ENCODE measurements at places on chromosomes 7 and 10.

- no peak for DNase-seq
Observed at GRCh38 chr7:33623267-33623666, 282.1 kb upstream of the BMPER start.

DNA sequence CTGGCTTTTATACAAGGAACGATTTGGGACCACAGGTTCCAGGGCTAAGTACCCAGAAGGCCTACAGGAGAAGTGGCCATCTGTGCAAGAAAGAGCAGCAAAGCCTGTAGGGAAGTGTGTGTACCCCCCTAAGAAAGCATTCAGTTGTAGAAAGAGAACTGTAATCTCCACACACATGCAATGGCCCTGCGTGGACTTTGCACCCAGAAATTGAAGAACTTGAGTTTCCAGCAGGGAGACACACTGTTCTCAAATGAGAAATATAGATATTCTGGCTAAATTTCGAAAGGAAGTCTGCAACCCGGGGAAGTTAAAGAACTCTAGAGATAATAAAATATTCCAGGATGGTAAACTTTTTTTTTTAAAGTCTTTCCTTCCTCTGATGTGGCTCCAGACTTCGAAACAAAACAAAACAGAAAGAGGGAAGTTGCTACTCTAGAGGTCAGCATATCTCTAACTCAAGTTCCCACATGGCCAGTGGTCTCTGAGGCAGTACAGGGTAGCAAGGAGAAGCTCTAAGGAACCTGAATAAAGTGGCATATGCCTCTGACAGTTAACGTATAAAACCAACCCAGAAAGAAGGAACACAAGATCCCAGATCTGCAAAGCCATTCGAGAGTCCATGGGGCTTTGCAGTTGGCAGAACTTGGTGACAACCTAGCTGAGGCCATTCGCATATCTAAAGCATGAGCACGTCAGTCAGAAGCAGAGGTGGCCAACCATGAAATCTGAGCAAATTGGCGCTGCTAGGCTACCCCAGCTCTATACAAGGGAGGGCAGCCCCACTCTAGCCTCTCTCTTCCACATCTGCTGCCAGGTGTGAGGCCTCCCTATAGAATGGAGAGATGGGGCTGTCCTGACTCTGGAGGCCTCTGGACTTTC lies 56.6 kb downstream of the ELMO1 start:
- DNase-seq: no peak

DNA sequence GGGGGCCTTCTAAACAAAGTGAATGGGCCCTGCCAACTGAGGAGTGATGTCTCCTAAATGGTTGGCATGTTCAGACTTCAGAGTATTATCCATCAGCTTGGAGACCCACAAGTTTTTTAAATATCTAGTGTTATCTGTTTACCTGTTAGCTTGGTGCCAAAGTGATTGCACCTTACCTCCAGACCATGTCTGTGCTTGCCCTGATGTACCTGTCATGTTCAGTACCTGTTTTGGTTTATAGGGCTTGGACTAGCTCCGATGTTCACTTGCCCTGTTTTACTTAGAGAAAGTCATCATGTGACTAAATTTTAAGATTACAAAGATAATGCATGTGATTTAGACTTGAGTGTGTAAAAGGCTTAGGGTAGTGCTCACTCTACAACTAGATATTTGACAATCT lies 67.7 kb downstream of the CNNM2 start:
- DNase-seq: no peak

DNA sequence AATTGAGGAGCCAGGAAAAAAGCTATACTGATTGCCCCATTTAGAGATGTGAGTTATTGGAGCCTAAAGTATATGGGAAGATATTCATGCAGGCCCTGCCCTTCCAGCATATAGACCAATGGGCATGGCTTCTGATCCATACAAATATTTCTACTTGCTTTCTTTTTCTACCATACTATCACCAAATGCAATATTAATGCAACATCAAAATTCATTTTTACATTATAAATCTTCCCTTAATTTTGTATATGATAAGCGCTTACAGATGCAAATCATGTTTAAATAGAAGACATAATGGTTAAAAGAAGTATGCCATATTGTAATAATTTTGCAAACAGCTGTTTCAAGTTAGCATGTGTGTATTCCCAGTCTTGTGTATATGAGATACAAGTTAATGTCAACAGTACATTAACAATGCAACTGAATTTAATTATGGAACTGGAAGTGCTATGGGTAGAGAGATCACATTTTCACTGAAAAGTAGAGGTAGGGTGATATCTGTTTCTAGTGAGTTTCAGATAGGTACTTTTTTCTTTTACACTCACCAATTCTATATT lies 24.6 kb upstream of the WNT16 start:
- DNase-seq: no peak

DNA sequence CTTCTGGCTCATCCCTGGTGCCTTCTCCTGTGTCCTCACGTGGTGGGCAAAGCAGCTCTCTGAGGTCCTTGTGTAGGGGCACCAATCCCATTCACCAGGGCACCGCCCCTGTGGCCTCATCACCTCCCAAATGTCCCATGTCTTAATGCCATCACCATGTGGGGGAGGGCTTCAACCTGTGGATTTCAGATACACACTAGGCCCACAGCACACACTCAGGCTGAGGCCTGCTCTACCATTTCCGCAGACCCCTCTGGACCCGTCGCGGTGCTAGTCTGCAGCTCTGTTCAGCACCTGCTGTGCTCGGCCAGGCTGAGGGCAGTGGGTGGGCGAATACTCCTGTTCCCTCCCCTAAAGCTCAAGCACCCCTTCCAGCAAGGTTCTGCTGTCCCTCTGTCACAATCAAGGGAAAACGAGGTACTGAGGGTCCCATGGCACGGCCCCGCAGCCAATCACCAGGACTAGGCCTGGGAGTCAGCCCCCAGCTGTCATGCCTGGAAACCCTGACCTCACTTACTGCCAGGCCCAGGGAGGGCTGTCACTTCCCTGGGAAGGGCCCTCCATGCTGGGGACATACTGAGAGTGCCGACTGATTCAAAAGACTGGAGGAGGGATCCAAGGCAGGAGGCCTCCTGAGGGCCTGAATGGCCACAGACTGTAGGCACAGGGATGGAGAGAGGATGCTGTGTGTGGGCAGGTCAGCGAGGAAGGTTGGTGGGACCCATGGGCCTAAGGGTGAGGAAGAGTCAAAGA lies 123.8 kb upstream of the RET start:
- DNase-seq: no peak

GRCh38 chr10:79390551-79391229 lies 43.4 kb downstream of the PPIF start:
- DNase-seq: no peak

DNA sequence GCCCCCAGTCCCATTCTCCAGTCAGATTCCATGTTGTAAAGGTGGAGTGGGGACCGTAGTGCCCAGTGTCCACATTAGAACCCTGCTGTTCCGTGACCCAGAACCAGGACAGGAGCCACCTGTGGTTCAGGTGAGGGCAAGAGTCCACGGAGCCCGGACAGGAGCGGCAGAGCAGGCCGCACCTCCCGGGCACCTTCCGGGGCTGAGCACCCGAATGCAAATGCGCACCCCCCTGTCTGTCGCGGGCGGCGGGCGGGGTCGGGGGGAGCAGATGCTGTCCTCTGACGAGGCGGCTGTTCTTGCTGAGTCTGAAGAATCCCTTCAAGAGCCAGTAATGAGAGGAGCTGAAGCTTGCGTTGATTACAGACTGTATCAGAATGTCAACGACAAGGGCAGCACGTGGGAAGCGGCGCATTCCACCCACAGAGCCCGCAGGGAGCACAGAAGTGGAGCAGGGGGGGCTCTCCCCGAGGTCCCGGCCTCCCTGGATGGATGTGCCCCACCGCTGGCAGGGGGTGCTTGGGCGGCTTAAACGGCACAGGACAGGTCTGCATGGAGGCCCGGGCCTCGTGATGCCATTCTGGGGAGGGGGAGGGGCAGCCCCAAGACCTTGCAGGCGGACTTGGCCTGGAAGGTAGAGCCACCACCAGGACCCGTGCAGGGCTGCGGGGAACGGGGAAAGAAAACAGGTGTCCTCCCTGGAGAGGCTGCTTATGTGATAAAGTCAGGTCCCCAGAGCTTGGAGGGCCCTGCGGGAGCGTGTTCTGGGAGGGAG lies 407.5 kb upstream of the RNF32 start:
- DNase-seq: no peak

- no peak for DNase-seq
Observed at GRCh38 chr7:149181450-149181790, 13.9 kb upstream of the ZNF282 start.

DNA sequence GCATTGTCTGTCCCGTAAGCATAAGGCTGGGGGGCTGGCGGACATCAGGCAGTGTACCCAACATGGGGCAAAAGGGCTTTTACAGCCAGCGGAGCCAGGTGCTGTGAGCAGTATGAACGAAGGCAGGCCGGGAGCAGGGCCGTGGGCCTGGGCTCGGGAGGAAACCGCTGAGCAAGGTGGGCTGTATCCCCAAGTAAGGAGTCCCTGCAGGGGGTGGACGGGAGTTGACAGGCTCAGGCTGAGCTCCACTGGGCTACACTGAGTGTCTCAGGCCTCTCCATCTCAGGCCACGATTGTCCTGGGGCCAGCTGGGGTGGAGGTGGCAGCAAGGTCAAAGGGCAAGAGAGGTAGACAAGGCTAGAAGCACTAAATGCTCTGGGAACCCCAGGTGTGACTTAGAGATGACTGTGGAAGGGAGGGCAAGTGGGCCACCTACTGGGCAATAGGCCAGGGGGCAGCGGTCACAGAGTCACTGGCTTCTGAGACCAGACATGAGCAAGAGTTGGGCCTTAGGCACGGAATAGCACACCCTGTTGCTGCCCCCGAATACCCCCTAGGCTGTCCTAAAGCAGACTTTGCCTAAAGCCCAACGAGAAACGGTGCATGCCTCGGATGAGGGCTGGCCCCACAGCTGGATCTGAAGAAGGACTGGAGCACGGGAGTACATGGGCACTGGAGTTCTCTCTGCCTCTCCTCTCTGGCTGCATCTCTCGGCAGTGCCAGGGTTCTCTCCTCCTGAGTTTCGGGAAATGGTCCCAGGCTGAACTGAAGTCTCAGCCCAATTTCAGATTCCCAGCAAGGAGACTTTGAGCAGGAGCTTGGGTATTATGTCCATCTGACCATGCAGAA lies 10.8 kb upstream of the RAMP3 start:
- DNase-seq: no peak

- DNase-seq: no peak
Observed at GRCh38 chr10:11521860-11522259, 89.6 kb downstream of the USP6NL start.

GRCh38 chr7:81846398-81846797 lies 76.6 kb upstream of the HGF start:
- DNase-seq: no peak

GRCh38 chr10:122115874-122116273 lies 126.9 kb downstream of the TACC2 start:
- DNase-seq: no peak

DNA sequence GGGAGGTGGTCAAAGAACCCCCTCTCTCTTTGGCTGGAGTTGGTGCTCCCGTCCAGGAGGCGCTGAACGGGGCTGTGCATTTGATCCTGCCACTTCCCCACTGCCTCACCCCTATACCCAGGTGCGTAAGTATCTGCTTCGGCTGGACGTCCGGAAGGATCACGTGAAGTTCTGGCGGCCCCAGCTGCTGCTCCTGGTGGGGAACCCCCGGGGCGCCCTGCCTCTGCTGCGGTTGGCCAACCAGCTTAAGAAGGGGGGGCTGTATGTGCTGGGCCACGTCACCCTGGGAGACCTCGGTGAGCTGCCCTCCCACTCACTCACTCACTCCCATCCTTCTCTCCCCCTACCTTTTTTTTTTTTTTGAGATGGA lies 5.6 kb upstream of the TRIP6 start:
- DNase-seq: no peak

DNA sequence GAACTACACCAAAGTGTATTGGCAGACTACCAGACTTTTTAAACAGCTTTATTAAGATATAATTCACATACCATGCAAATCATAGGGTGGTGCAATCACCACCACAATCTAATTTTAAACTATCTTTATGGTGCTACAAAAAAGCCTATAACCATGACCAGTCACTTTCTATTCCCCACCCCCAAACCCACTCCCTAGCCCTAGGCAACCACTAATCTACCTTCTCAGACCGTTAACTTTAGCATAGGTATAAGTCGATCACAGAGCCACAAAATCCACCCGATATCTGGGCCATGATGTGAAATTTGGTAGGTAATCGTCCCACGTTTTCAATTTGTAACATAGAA lies 536 bp upstream of the POM121 start:
- DNase-seq: no peak

DNA sequence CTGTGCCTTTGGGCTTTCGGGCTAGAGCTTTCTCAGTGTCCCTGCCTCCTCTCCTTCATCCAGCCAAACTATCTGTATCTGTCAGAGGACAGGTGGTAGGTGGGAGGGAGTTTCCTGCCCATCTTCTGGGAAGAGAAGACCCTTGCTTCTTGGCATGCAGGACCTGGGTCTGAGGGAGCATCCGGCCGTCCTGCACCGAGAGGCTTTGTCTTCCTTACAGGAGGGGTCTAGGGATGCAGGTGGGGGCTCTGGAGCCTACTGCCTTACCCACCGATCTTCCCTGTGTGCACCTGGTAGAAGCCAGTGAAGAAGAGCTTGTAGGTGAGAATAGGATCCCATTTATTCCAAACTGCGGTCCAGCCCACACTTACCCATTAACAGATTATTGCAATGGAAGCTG lies 5.8 kb upstream of the KLF6 start:
- no peak for DNase-seq

- DNase-seq: peak; percentile 72
Observed at GRCh38 chr7:39592586-39592985, 26.4 kb downstream of the YAE1 start.

- DNase-seq: peak; percentile 86
Observed at GRCh38 chr7:102916426-102916825, 3.6 kb downstream of the LRRC17 start.

- DNase-seq: peak; percentile 32
Observed at GRCh38 chr10:114042895-114043531, 653 bp upstream of the ADRB1 start.

GRCh38 chr10:103192089-103192450 lies 1.0 kb downstream of the NT5C2 start:
- DNase-seq: peak; percentile 31

- no peak for DNase-seq
Observed at GRCh38 chr7:111937163-111937562, 269.0 kb downstream of the DOCK4 start.

GRCh38 chr7:1695800-1696454 lies 25.9 kb downstream of the ELFN1 start:
- DNase-seq: no peak

GRCh38 chr10:1048349-1048731 lies 579 bp downstream of the IDI1 start:
- peak; percentile 21 for DNase-seq

- DNase-seq: no peak
Observed at GRCh38 chr10:82256275-82256674, 381.3 kb downstream of the NRG3 start.

GRCh38 chr10:78571286-78571685 lies 497.5 kb upstream of the ZMIZ1 start:
- no peak for DNase-seq

DNA sequence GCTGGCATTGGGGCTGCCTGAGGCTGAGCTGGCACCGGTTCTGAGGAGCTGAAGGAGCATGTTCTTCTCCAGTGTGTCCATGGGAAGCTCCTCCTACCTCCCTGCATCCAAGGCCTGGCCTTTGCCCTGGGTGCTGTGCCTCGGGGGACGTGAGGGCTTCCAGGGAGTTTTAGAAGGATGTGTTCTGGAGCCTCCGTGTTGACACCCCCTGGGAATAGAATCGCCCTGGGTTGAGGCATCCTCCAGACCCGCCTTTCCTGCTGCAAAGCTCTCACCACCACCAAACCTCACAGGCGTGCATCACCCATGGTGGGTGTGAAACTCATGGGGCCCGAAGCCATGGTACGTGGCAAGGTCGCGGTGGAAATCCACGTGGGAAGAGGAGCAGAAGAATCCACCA lies 95.4 kb downstream of the DYNC2I1 start:
- DNase-seq: no peak

Measured in A172 (cell line).